Glomerular endothelial cell (primary cell): ENCODE measurements at places on chromosomes 1 and 21.

DNA sequence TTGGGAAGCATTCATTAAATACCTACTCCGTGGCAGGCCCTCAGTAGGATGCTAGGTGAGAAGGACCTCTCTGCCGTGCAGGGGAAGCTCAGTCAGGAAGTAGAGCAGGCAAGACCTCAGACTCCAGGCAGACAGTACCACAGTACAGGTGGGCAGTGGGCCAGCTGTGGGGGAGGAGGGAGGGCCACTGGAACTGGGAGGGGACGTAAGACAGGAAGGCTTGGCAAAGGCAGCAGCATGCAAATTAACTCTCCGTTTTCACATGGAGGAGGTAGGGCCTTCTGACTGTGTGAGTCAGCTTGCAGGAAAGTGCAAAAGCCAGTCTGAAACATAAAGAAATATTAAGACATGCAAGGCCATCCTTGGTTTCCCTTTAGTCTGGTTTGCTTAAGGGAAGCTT lies 157.7 kb downstream of the TRIM33 start:
- no peak for DNase-seq

DNA sequence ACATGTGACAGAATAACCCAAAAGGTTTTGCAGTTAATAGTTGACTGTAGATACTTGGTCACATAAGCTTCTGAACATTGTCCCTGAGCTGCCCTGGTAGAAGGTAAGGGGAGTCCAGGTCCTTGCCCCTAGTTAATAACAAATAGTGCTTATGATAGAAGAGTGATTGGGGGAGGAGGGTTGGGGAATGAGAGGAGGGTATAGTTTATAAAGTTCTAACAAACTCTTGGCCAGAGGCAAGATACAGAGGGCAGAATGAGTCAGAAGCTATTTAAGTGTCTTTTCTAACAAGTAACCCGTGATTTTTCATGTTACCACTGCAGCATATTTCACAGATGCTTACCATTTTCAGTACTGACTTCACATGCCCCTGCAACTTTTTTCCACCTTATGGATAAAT lies 26.7 kb upstream of the MYOCOS start:
- no peak for DNase-seq

DNA sequence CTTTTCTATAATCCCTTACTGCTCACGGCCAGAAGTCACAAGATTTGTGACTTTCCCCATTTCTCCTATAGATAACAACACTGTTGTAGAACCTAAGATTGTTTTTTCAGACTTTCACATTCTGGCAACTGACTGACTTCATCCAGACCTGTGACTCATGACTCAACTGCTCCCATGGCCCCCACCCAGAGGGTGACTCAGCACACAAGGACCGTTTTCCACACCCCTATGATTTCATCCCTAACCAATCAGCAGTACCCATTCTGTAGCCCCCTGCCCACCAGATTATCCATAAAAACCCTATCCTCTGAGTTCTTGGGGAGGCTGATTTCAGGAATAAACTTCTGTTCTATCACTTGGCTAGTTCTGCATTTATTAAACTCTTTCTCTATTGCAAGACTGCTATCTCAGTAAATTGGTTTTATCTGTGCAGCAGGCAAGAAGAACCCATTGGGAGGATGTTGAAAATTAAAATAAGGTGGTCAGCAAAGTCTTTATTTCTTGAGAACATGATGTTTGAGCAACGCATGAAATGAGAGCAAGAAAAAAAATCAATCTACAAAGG lies 79.7 kb downstream of the NGF start:
- no peak for DNase-seq

- no peak for DNase-seq
These were observed 1.3 kb downstream of the GPA33 start for GRCh38 chr1:167088746-167089417.

DNA sequence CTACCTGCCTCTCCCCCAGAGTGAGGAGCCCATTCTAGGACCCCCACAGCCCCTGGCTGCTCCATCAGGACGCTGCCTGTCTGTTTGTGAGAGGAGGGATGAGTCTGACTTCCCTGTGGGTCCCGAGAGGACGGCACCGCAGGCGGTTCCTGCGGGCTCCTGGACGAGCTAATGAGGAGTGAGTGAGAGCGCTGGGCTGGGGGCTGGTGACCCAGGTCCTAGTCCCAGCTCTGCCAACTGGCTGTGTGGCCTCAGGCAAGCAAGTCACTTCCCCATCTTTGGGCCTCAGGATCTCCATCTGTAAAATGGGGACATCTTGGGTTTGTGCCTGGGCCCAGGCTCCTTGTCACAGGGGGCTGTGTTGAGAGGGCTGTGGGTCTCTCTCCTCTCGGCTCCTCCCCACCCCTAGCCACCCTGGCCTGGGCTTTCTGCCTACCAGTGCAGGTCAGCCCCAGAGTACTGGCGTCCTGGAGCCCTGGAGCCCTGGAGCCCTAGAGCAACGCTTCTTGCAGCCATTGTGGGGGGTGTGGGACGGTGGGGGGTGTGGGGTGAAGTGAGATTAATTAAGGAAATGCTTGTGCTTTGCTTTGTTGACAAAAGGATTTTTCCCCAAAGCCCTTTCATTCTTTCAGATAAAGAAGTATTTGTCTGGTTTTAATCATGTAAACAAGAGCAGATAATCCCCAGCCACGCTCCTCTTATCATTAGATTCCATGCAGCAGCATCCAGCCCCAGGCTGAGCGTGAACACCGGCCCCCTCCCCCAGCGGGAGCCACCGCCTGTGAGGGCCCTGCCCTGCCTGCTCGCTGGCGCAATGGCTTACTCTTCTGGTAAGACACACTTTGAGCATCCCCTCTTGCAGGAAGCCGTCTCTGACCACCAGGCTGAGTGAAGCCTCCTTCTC lies 26.8 kb downstream of the SLC1A7 start:
- DNase-seq = no peak

DNA sequence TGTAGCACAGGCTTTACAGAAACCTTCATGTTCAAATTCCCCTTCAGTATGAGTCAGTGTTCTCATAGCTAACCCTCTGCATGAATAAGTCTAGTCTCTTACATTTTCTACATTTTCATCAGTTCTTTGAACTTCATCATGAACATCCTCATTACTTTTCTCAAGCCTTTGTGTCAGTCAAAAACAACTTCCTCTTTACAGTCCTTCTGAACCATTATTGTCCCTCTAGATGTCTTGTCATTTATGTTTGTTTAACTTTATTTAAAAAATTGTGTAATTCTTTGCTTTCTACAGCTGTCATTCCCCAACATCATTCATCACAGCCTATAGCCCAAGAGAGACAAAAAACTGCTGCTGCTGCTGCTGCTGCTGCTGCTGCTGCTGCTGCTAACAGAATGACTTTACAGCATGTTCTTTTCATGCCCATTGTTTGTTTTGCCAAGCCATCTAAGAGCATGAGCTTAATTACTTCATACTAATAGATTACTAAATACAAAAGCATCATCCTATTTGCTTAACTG lies 133.1 kb downstream of the LRRC40 start:
- no peak for DNase-seq

- no peak for DNase-seq
These were observed 173.0 kb downstream of the GABPA start for GRCh38 chr21:25907573-25908275.

GRCh38 chr1:25116832-25117231 lies 115.5 kb downstream of the SYF2 start:
- DNase-seq = no peak

- DNase-seq = no peak
These were observed 1.3 kb downstream of the WLS start for GRCh38 chr1:68230901-68231626.
